Thyroid gland (tissue), 4 donors: ENCODE measurements at places on chromosomes 2 and 18.

GRCh38 chr2:2333076-2333475, 2.0 kb upstream of the MYT1L start:
- no peak for DNase-seq

- no peak for DNase-seq
Observed at GRCh38 chr18:32958746-32959145, 185.9 kb upstream of the KLHL14 start.

DNA sequence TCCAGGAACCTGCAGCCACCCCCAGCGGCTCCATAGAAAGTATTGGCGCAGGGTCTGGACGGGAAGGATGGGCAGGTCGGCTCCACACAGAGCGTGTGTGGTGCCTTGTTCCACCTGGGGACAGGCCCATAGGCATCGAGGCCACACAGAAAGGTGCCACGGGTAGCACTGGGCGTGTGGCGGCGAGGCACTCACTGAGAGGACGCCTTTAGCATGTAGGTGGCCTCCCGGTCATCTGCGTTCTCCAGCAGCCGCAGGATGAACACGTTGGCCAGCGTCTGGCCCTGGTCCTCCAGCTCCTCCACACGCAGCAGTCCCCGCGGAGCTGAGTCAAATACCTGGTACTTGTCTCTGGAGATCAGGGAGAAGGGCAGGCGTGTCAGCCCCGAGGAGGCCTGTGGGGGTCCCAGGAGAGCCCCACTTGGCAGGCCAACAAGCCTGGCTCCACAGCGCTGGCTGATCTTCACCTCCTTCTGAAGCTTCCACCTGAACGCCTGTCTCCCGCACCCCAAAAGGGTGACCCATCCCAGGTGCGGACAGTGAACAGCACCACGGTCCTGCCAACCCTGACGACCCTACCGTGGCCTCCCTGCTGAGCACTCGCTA, 13.2 kb downstream of the SNORC start:
- DNase-seq = no peak

- no peak for DNase-seq
Observed at GRCh38 chr2:237883951-237884446, 24.6 kb downstream of the RAMP1 start.

- DNase-seq = no peak
Observed at GRCh38 chr2:36559221-36559942, 38.6 kb downstream of the FEZ2 start.

DNA sequence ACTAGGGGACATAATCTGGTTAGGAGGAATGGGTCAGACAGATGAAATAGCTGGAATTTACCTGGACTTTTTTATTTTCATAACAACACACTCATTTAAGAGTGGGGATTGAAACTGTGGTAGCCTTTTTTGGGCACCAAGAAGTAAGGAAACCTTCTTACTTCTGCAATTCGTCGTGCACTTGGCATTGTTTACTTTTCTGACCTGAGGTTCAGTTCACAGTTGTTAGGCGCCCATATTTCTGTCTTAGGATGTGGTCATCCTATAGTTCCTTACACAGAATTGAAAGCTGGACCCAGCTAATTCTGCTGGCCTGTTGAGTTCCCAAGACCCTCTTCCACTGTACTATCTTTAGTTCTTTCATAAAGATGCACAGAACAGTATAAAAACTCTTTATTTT, 72.9 kb downstream of the TMX3 start:
- no peak for DNase-seq

GRCh38 chr2:201248288-201248844, 12.0 kb upstream of the CASP8 start:
- DNase-seq = no peak

DNA sequence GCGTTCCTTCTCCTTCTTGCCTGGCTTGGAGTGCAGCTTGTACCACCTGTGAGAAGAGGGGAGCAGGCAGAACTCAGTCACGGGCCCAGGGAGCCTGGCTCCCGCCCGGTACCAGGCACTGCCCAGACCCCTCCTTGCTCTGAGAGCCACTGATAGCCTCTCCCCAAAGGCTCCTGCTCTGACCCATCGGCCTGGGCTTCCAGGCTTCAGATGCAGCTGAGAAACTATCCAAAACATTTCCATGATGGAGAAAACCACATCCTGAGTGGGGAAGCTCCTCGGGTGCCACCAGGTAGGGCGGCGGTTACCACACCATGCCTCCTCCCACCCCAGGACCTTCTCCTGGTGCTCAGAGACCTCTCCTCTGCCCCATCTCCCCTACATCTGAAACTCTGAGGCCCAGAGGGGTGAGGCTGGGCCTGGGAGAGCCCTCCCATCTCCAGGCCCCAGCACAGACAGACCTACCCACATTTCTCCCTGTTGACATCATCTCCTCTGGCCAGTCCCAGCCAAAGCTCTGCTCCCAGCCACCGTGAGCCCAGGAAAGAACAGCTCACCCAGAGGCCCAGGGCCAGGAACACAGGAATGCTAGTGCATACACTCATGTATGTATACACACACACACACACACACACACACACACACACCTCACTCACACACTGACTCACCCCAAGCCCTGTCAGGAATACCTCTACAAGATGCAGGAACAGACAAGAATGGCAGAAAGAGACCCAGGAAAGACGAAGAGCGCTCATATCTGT, 17.9 kb upstream of the SFXN5 start:
- DNase-seq = no peak

DNA sequence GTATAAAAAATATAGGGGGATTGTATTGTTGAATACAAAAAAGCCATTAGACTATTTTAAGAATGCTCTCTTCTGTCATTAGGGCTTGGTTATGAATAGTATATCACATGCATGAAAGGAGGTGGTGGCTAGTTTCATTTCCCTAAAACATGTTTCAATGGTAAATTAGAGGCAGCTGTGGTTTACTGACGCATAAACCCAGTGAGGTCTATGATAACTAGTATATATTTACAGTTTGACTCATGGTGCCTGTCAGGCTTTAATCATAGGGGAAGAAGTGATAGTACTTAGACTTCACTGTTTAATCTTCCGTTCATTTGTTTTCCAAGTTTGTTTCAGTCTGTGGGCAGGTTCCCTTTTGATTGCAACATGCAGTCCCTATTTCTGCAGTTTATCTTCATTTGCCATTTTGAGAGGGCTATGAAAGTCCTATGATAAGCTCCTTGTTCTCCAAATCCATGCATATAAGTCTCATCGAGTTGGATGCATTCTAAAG, 55.1 kb upstream of the MAP4K3 start:
- no peak for DNase-seq

- DNase-seq = no peak
Observed at GRCh38 chr2:65016789-65017188, 27.6 kb downstream of the SLC1A4 start.

DNA sequence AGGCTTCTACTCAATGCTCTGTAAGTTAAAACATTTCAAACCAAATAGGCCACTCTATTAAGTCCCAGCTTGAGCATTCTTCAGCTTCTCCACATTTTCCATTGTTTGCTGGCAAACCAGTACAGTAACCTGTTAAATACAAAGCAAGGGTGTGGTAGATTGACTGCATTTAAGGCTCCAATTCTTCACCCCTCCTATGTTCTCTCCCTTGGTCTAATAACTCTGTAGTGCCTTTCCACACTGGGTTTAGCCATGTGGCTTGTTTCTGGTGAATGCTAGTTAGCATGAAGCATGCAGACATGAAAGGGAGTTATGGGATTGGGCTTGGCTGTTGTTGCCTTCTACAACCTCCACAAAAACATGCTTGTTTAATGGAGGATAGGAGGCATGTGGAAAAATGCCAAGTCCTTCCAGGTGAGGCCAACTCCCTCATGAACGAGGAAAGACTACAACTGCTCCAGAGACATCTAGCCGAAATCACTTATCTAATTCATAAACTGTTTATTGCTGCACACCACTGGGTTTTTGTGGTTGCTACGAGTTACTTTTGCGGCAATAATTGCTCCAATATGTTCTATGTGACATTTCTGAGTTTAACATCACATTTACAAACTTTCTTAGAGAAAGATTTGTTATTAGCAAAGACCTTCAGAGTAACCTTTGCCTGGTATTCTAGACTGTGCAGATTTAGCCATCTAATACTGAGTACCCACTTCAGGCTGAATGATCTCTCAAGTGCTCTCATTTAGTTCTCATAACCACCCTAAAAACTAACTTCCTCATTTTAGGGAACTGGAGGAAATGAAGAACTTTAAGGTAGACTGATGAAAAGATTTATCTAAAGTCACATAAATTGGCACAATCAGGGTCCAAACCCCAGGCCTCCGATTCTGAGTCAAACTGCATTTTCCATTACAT, 104.0 kb downstream of the SMAD2 start:
- peak; percentile 41 for DNase-seq

- no peak for DNase-seq
Observed at GRCh38 chr18:36692921-36693332, 135.9 kb downstream of the TPGS2 start.

- no peak for DNase-seq
Observed at GRCh38 chr18:73060666-73061288, 193.0 kb upstream of the NETO1 start.

DNA sequence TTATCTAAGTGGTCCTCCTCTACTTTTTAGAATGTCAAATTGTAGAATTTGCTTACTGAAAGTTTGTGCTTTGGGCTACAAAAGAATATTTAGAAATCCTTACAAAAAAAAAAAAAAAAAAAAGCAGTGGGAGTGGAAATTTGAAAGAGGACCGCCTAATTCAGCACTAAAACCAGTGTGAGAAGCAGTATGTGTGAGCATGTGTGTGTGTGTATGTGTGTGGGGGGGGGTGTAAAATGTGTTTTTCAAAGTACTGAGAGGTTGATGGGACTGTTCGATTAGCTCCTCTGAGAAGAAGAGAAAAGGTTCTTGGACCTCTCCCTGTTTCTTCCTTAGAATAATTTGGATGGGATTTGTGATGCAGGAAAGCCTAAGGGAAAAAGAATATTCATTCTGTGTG, at the start of gene VIT:
Gene VIT (plus strand): TSS at position 175 of the 400 bp plus-strand sequence. CDS start 19,664 bp downstream, outside the sequence.
- no peak for DNase-seq

- DNase-seq = no peak
Observed at GRCh38 chr2:143261986-143262385, 132.8 kb downstream of the ARHGAP15 start.

DNA sequence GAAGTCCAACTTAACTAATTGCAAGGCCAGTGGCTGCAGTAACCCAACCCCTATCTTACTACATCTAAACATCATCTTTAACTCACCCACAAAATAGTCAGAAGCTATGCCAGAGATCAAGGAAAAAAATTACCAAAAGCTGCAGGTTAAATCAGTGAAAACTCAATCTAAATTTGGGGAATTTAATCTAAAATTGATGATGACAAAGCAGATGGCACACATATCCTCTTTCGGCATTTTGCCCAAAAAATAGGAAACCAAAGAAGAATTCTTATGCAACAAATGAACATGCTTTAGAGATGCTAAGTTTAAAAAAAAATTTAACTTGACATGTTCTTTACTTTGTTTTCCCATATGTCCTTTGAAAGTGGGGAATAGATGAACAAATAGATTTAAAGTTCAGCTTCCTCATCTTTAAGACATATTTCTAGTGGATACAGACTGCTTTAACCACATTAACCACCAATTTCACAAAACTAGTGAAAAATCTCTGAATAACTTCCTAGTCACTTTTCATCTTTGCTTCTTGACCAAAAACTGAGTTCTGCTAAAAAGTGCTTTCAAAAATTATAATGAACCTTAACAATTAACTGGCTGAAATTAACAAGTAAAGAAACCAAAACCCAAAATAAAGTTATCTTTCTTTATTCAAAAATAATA, 74.3 kb upstream of the CCDC150 start:
- DNase-seq = no peak

DNA sequence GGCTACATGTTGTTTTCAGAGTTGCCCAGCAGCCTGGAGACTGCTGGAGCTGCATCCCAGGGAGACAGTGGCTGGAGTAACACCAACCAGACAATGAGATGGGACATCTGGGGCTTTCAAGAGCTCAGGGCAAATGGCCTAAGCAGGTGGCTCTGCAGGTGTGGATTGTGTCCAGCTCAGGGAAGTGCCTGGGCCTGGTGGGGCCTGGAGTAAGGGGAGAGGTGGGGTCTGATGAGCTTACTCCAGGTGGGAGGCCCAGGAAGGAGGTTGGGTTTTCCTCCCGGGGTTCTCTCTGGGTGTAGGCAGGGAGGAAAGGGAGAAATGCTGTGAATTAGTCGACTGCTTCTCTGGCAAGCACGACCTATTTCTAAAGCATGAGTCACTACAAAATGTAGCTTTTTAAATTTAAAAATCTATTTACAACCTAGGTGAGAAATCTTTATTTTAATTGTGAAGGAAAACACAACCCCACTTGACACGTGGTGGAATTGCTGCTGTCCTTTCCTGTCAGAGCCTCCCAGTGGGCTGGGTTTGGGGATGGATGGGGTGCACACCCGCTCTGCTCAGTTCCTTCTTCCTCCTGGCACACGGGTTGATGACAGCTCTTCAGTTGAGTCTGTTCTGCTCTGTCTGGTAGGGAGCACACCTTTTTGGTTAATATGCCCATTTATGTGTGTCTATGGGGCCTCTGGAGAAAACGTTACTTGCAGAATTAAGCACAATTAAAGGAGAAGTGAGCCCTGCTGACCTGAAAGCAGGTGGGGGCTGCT, 81.6 kb downstream of the SH3RF3 start:
- no peak for DNase-seq

DNA sequence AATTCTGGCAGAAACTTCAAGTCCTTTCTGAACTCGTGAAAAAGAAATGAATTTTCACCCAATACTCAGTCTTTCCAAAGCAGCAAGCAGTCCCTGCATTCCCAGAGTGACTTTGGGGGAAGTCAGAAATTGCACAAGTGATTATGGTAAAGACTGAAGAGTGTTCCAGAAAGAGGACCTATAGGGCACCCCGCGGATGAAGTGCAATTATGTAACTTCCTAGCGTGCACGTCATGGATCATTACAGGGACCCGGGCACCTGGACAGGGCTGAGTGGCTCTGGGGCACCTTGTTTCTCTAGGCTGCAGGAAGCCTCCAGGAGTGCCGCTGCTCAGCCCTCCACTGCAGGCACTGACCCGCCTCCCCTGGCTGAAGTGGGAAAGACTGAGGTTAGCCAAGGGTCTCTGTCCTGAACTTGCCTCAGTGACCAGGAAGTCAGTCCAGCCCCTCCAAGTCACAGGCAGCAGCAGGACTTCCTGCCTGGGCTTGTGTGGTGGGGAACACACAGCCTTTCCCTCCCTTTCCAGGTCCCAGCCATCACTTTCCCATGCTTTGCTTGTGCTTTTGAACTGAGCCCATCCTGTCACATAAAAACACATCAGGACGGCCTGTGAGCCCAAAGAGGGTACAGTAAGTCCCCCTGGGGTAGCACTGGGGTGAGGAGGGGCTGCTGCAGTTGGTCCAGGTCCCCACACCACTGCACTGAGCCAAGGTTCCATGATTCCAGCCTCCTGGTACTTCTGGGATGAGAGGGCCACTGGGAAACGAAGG, 19.8 kb downstream of the TMEM185B start:
- DNase-seq = peak; percentile 86

DNA sequence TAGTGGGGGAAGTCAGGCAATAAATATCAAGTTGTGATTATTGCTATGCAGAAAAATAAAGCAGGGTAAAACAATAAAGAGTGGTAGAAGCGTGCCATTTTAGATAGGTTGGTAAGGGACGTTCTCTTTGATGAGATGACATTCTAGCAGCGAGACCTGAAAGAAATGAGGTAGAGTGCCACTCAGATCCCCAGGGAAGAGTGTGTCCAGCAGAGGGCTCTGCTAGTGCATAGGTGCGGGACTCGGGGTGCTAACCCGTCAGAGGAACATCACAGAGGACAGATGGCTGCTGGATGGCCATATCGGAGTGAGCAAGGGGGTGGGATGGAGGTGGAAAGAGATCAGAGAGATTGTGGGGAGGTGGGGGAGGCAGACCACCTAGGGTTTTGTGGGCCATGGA, 16.3 kb upstream of the GTF2A1L start:
- peak; percentile 52 for DNase-seq
